D341Med (cell line): ENCODE measurements at places on chromosomes 4 and X.
A peak's percentile ranks its signal among the peaks of the same experiment; 100 is the strongest.

DNA sequence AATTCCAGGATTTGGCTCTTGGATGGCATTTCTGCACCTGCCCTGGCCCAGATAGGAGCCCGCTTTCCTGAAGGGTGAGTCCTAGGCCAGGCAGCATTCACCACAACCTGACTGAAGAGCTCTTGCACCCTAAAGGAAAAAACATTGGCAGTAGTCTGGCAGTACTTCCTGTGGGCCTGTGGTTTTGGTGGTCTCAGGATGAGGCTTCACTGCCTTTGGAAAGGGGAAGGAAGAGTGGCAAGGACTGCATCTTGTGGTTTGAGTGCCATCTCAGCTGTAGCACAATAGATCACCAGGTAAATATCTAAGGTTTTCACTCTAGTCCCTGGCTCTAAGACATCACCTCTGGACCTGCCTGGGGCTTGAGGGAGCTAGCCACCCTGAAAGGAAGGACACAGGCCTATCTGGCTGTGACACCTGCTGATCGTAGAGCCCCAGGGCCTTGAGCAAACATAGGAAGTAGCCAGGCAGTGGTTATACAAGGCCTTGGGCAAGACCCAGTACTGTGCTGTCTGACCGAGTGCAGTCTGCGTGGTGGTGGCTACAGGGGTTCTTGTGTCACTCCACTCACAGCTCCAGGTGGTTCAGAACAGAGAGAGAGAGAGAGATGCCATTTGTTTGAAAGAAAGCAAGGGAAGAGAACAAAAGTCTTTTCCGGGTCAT lies 28.5 kb upstream of the PRRG1 start:
- DNase-seq, result no peak

DNA sequence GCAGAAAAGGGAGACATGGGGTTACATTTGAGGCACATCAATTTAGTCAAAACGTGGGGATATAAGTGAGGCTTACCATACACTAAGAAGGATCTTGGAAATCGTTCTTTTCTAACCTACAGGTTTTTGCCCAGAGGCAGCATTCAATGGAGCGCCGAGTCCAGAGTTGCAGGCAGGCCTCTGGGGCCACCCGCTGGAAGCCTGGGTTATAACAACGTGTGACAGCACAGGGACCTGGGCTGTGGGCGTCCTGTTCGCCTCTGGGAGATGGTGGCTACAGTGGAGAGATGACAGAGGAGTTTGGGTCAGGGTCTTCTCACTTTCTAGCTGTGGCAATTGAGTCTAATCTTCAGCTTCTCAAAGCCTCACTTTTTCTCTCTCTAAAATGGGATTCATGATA lies 53.9 kb downstream of the ENPP6 start:
- peak; percentile 73 for DNase-seq

- DNase-seq, result no peak
Observed at GRCh38 chr4:57064811-57065711, 45.1 kb downstream of the IGFBP7 start.

- DNase-seq, result no peak
Observed at GRCh38 chrX:136210243-136210642, 41.0 kb downstream of the MAP7D3 start.

- no peak for DNase-seq
Observed at GRCh38 chr4:81590596-81590995, 118.9 kb upstream of the RASGEF1B start.

DNA sequence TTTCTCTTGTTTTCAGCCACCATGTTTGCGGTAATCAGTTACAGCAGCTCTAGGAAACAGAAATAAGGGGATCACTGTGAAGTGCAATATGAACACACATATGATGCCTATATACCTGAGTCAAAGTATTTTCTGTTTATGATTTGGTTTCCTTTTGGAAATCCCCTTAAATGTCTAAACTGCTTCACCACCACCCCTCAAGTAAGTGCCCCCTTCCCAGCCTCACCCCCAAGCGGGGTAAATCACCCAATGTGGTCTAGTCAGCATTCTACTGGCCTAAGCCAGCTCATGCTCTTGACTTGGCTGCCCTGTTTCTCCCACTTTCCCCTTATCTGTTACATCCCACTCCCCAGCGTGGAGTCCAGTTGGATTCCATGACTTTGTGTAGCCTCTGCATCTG lies 176.5 kb downstream of the QDPR start:
- no peak for DNase-seq

GRCh38 chr4:11546391-11547175 lies 117.9 kb upstream of the HS3ST1 start:
- DNase-seq, result no peak

DNA sequence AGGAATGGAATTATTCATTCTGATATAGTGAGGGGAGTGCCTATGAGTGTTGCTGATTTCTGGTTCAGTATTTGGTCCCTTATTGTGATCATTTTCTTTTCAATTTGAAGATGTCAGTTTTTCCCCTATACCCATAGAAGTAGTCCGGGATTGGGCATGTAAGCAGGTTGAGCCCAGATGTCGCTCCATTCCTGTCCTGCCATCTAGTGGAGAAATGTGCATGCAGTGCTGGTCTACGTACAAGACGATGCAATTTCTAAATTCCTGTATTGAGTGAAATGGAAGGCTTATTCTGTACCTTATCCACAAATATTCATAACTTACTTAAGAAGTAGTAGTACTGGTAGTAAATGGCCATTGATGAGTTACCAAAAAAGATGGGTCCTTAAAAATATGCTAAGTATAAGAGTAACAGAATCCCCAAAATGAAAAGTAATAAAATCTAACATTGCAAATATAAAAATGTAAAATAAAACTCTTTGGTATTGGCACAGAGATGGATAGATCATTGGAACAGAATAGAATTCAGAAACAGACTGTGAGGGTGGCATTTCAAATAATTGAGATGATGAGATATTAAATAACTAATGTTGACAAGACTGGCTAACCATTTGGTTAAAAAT lies 60.9 kb downstream of the UGT8 start:
- DNase-seq, result peak; percentile 74

DNA sequence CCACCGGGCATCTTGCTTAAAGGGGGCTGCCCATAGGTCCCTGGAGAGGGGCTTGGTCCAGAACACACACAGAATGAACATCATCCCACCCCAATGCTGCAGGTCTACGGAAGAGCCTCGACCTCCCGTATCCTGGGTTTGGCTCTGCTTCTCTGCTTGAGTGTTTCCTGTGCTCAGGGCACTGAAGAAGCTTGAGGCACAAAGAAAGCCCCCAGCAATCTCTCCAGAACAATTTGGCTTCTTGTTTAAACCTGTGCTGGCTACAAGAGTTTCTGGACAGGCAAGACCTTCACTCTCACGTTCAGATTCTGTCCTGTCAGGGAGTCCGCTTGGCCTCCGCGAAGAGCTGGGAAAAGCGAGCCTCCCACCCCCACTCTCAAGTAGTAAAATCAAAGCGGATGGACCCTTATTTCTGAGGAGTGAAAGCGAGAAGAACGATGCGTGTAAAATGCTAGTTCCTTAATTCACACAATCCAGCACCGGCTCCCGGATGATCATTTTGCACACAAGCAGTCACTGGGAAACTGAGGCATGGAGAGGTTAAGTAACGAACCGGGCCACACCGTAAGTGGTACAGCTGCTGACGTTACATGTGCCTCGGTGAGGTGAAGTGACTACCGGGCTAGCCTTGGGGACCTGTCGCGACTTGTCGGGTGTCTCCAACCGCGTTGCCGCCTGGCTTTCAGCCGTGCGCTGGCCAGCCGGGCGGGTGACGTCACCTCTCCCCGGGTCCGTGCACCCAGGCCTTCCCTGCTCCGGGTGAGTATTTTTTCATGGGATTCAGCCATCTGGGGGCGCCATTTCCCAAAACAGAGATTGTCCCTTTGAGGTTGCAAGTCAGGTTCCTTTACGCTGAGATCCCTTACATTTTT lies 3.1 kb upstream of the SFRP2 start:
- peak; percentile 73 for DNase-seq

DNA sequence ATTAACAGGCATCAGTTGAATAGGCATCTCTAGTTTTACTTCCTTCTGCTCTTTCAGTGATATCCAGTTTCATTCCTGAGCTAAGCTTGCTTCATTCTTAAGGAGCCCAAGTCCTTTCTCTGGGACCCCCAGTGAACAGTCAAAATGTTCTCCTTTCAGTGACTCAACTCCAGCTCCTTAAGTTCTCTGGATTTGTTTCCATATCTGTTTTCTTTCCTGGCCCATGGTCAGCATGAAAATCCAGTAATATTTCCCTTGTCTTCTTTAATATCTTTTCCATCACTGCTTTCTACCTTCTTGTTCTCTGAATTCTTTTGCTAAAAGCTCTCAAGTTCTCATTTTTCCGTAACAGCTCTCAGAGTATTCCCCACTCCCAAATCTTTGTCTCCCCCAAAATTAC lies 25.5 kb downstream of the ADGRL3 start:
- DNase-seq, result no peak
